ENCODE measurements at places on chromosomes 4 and X.

GRCh38 chrX:69374569-69374968, 129.6 kb upstream of the NALF2 start:
- DNase-seq: no peak

DNA sequence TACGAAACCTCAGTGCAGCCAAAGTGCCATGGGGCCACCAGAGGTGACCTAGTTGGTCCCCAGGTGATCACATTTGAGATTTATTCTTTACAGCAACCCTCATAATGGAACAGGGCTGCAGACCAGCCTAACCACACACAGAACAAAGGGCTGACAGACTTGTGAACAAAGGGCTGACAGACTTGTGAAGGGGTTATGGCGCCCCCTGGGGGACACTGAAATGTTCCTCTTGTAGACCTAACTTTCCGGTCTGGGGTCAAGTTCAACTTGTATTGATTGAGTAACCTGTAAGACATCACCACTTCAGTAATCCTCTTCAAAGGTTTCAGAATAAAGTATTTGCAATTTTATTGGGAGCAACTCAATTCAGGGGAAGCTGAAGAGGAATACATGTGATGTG, 175.9 kb upstream of the RPS6KA3 start:
- peak; percentile 74 for DNase-seq

DNA sequence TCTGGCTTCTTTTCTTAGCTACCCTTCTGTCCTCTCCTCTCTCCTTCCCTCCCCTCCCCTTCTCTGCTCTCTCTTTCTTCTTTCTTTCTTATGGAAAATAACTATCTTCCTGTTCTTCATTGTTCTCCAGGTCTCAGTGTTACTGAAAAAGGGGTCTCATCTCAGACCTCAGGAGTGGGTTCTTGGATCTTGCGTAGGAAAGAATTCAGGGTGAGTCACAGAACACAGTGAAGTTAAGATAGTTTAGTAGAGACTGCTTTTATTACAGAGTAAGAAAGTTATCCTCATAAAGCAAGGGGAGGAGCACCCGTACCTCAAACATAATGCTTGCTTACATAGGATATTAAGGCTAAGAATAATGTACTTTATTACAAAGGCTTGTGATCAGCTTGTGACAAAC, 31.8 kb upstream of the CWH43 start:
- DNase-seq: no peak

DNA sequence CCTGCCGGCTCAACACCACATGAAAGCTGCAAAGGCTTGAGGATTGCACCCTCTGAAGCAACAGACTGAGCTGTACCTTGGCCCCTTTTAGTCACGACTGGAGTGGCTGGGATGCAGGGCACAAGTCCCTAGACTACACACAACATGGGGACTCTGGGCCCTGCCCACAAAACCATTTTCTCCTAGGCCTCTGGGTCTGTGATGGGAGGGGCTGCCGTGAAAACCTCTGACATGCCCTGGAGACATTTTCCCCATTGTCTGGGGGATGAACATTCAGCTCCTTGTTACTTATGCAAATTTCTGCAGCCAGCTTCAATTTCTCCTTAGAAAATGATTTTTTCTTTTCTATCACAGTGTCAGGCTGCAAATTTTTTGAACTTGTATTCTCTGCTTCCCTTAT, 123.5 kb upstream of the SMARCAD1 start:
- DNase-seq: no peak

GRCh38 chrX:103556963-103557612, 28.2 kb upstream of the TCEAL4 start:
- DNase-seq: no peak

DNA sequence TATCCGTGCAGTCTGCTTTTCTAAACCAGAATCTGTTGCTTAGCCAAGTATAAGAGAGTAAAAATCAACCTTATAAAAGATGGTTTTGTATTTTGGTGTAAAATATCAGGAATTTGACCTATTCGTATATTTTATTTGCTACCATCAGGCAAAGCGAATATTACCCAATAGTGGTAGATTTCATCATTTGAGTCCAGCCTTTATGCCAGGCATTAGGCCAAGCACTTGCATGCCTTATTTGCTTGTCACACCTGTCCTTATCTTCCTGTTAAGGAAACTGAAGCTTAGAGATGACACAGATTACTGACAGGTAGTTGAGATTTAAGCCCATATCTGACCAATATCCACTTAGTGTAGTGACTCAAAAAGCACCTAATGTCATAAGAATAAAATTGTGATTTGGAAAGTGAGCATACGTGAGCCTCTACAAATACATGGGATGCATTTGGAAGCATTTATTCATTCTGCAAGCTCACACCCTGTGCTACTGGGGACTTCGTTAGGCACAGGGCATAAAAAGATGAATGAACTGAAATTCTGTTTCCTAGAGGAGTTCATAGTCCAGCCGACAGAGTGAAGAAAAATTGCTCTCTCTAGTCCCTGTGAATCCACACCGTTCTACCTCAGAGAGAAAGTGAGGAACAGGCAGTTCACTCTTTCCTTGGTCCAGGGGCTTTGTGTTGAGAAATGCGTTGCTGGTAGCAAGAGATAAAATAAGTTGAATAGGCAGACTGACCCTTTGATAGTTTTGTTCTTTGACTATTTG, 2.3 kb upstream of the RNF212 start:
- no peak for DNase-seq

GRCh38 chr4:87521757-87522374, 7.3 kb downstream of the SPARCL1 start:
- no peak for DNase-seq

- DNase-seq: no peak
These were observed 38.7 kb upstream of the GYPA start for GRCh38 chr4:144179152-144179739.
